GM18507 (cell line): ENCODE measurements at places on chromosomes 1 and 21.

DNA sequence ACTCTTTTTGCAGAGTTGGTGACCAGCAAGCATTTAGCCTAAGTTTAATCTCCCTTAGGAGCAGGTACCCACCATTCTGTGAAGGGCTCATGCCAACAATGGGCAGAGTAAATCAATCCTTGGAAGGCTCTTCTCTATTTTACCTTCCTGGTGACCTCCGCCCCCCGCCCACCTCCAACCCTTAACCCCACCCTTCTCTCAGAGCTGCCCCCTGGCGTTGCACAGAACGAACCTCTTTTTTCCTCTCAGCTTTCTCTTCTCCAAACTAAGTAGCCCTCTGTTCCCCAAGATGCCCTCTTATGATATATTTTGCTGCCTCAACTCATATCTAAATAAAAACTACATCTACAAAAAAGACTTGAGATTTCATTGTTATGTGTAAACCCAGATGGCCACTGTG lies 186.8 kb downstream of the SEC16B start:
- no peak for DNase-seq

GRCh38 chr1:218421531-218421930 lies 76.4 kb downstream of the TGFB2 start:
- DNase-seq = no peak

DNA sequence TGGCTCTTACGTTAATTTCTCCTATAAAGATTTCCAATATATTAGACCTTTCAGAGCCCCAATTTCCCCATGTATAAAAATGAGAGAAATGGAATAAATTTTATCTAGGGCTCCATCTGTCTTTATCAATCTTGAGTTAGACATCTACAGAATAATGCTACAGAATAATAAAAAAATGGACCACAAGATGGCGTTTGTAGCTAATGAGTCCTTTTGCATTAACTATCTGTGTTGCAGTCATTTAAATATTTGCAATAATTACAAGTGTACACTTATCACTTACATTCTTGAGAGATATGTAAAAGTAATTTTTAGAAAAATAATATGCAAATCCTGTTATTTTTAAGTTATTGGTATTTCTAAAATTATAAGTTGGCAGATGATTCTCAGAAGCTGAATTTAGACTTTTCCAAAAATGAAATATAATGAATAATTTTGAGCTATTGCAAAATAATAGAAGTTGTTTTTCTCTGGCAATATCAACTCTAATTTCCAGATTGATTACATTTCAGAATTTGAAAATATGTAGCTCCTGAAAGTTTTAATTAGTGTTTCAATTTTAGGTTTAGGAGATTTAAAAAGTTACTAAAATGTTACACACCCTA lies 87.7 kb downstream of the SNX7 start:
- no peak for DNase-seq

DNA sequence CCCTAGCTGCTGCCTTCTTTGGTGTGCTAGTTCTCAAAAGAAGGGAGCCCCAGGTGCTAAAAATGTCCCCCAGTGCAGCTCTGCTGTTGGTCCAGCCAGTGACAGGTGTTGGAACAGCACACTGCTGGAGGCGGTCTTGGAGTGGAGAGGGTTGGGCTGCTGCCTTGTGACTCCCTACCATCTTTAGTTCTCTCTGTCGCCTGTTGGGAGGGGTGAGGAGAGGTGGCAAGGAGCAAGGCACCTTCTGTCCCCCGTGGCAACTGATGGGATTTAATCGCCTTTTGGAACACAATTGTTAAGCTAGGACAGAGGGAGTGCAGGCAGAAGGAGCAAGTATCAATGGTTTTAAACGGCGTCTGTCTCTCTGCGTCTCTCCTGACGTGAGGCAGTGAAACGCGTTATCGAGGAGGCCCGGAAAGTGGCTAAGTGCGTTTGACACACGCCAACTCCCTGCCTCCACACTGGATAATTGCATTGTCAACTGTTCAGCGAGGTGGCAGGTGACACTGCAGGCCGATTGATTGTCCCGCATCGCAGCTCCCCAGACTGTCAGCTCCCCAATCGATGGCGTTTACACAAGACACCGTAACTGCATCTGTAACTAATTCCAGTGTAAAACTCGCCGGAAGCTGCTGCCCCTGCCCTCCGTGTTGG lies 34.0 kb downstream of the TMEM53 start:
- DNase-seq = no peak

DNA sequence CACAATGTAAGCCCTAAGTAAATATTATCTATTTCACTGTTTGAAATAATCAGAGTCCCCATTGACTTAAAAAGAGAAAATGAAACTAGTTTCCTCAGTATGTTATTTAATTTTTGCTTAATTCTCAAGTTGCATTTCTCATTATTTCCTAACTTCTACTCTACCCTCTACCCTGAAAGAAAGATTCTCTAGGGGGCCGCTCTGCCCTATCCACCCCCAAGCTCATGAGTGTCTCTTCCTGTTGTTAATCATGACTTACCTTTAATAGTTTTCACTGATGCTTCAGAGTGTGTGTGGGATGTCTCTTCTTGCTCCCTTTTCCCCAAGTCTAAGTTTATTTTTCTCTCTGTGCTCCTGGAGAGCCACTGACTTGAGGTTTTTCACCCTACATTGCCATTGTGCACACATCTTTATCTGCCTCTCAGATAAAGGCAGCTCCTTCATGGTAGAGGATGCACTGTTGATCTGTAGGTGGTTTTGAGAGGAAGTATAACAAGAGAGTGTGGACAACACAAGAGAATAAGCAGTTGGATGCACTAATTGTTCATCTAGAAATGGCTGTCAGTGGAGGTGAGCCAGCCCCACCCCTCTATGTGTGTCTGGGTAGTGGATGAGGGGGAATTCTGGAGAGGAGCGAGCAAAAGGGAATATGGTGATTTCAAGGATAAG lies 261.7 kb downstream of the CHRM3 start:
- DNase-seq = no peak

DNA sequence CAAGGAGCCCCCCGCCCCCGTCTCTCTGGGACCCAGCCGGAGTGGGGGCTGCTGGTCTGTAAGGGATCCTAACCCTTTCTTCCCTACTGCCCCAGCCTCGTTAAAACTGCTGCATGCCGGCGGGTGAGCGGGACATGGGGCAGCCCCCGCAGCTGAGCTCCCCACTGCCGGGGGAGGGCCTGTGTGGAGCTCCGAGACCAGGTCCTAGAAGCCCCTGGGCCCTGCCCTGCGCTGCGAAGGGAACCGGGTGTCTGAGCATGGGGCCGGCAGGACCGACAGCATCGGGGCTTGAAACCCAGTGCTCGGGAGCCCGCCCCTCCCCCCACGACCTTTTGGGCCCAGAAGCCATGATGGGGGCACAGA lies 9.2 kb upstream of the COL6A1 start:
- DNase-seq = no peak

GRCh38 chr1:153545067-153546055 lies at the start of gene S100A4:
TSS of gene S100A4 (minus strand) at chr1:153545806. CDS start at chr1:153544794, 1,012 bp downstream.
- DNase-seq = no peak

- no peak for DNase-seq
These were observed 119.0 kb upstream of the DPT start for GRCh38 chr1:168848051-168848450.

- DNase-seq = no peak
These were observed 176.8 kb downstream of the PRDM16 start for GRCh38 chr1:3245768-3246167.

- no peak for DNase-seq
These were observed 230.9 kb downstream of the DUSP10 start for GRCh38 chr1:221510793-221511503.

- no peak for DNase-seq
These were observed 188.2 kb downstream of the ZBTB18 start for GRCh38 chr1:244239261-244239770.

GRCh38 chr1:224458996-224459395 lies 24.4 kb upstream of the WDR26 start:
- DNase-seq = no peak

DNA sequence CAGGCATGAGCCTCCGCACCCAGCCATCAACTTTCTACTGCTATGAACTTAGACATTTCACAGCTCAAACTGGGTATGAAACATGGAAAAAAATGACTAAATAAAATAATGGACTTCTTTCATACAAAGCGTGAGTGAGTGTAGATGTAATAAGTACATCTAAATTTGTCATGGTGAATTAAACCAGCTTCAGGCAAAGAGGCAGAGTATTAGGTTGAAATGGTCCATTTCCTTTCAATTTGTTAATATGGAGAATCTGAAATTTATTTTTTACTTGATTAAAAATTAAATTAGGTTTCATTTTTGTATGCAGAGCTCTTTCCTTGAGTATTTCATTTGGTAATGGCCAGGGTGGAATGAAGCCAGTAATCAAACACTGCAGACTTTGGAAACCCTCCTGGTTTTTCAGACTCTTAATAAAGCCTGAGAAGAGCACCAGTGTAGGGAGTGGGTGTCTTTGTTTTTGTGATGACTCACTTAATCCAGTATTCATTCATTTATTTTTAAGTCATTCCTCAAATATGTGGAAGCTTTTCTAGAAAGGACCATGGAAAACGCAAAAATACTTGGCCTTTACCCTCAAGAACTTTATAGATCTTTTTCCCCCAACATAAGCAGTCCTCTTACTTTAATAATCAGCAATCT lies 49.2 kb downstream of the ALG14 start:
- no peak for DNase-seq

DNA sequence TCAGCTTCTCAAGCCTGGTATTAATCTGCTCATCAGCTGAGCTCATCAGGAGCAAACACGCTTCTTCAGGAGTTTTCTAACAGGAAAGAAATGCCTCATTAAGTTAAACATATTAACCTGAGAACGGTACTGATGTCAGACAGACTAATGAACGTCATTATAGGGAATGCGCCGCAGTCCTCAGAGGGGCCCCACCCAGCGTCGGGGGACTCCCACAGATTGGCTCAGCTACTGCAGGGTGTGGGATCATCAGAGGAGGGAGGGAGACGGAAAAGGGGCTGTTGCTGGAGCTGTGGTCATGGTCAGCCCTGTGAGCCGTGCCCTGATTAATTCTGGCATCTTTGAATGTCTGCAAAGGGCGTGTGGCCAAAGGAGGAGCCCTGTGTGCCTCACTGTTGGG lies 348.5 kb downstream of the PTPRU start:
- DNase-seq = no peak

DNA sequence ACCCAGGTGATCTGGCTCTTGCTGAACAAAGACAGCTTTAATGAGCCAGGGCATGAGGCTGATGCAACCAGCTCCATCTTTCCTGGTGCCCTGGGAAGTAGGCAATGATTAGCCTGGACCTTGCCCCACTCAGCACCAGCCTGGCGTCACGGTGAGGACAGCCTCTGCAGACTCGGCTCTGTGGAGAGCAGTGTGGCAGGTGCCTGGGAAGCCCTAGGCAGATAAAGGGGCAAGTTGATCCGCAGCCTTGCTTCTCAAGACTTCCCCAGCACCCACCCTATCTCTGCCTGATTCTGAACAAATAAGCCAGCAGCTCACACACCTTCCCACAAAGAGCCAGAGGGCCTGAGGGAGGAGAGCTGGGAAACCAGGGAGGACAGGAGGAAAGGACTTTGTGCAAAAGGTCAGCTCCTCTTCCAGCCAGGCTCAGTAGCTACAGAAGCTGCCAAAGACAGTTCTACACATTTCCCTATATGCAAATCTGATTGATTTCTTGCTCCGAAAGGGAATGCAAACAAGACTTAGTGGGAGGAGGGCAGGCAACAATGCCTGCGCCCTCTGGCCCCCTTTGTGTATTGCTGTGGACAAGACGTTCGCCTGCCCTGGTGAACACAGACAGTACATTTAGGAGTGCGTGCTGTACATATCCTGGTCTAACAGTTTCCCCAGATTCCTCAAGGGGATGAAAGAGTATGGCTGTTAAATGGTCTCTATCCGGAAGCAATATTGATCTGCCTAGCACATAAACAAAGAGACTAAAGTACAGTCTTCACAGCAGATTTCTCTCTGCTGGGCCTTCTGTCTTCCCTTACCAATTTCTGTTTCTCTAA lies 63.8 kb downstream of the BCAR3 start:
- DNase-seq = no peak

- no peak for DNase-seq
These were observed 148.6 kb downstream of the SYF2 start for GRCh38 chr1:25083481-25084345.
